Osteoblast (primary cell): ENCODE measurements at places on chromosomes 5 and 9. TPM values are rescaled to one million over a fixed set of nuclear protein-coding genes. Genes with fewer than 3 reads are reported as not detected.

GRCh38 chr5:118558871-118559270, 429.5 kb downstream of the DTWD2 start:
- DNase-seq, result peak; percentile 63
- H3K36me3 ChIP-seq, result no peaks in the 10 kb centered on the region

GRCh38 chr9:34510497-34511468, 12.0 kb downstream of the ENHO start:
- peaks cover 13% of the 10 kb centered on the region for H3K27me3 ChIP-seq
- no peaks in the 10 kb centered on the region for H3K36me3 ChIP-seq
- H3K27ac ChIP-seq, result no peak overlapping the region
- no peak overlapping the region for H3K4me3 ChIP-seq
- peaks cover 4% of the 10 kb centered on the region for H3K4me1 ChIP-seq

GRCh38 chr5:87004101-87004500, 263.6 kb upstream of the RASA1 start:
- no peak overlapping the region for H3K4me3 ChIP-seq
- no peaks in the 10 kb centered on the region for H3K36me3 ChIP-seq
- no peaks in the 10 kb centered on the region for H3K4me1 ChIP-seq
- H3K27ac ChIP-seq, result no peak overlapping the region

- H3K27me3 ChIP-seq, result no peaks in the 10 kb centered on the region
- no peak for DNase-seq
- H3K27ac ChIP-seq, result no peak overlapping the region
- no peak overlapping the region for H3K4me3 ChIP-seq
- no peaks in the 10 kb centered on the region for H3K36me3 ChIP-seq
Measured at GRCh38 chr9:6109571-6109970, 94.1 kb upstream of the RANBP6 start.

- DNase-seq, result no peak
- H3K4me3 ChIP-seq, result no peak overlapping the region
- H3K27ac ChIP-seq, result no peak overlapping the region
- H3K4me1 ChIP-seq, result peaks cover 9% of the 10 kb centered on the region
Measured at GRCh38 chr9:82404196-82404870, 415.8 kb downstream of the SPATA31D1 start.

GRCh38 chr5:2847608-2848007, 96.1 kb upstream of the IRX2 start:
- no peaks in the 10 kb centered on the region for H3K27me3 ChIP-seq
- no peak for DNase-seq
- H3K4me3 ChIP-seq, result no peak overlapping the region
- H3K4me1 ChIP-seq, result no peaks in the 10 kb centered on the region

GRCh38 chr5:43037636-43038495, 2.3 kb downstream of the ANXA2R start:
- H3K27ac ChIP-seq, result peak overlapping the region; percentile 24
- H3K4me3 ChIP-seq, result peak overlapping the region; percentile 55
- peaks cover 8% of the 10 kb centered on the region for H3K4me1 ChIP-seq
- no peaks in the 10 kb centered on the region for H3K27me3 ChIP-seq
- no peaks in the 10 kb centered on the region for H3K36me3 ChIP-seq
- DNase-seq, result peak; percentile 67

DNA sequence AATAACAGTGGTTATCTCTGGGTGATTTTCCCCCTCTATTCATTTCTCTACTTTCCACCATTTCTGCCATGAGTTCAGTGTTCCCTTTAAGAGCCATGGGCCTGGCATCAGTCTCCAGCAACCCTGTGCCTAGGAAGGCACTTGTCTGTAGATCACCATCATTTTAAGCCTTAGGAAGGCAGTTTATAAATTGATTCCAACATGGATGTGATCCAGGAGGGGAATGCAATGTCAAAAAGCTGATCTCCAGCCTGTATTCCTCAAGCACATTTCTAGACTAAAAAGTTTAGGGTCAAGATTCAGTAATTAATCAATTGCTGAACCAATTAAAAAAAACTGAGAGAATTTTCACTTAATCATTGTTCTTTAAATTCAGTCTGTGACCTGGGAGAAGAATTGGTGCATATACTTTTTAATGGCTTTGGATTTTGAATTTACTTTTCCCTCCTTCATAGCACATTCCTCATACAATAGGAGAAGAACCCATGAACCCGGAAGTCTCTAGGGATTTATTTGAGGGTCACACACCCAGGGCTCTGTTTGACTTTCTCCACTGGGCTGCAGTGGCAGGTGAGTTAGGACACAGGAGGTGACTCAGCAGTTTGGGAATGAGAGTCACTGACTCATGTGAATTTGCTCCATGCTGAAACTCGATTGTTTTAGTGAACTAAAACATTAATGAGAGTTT, 6.1 kb upstream of the ERMP1 start:
- peak; percentile 83 for DNase-seq
- no peak overlapping the region for H3K4me3 ChIP-seq
- H3K27me3 ChIP-seq, result peaks cover 22% of the 10 kb centered on the region
- H3K4me1 ChIP-seq, result peaks cover 16% of the 10 kb centered on the region
- H3K36me3 ChIP-seq, result no peaks in the 10 kb centered on the region
- H3K27ac ChIP-seq, result no peak overlapping the region

DNA sequence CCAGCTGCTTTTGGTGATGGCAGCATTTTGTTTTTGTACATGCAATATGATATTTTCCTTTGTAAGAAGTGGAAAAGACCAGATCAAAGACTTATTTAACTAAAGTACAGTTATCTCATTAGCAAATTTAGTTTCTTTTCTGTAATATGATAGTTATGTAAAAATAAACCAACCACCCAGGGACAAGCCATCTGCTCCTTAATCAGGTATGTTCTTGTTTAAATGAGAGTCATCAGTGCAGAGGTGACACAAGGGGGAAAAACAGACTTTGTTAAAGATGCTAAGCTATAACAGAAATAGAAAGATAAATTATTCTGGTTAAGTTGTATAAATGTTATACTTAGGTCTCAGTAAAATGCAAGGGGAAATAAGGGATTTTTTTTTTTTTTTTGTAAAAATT, 805.7 kb upstream of the SEMA6A start:
- no peak overlapping the region for H3K4me3 ChIP-seq
- H3K27ac ChIP-seq, result no peak overlapping the region
- no peak for DNase-seq
- no peaks in the 10 kb centered on the region for H3K36me3 ChIP-seq
- H3K27me3 ChIP-seq, result no peaks in the 10 kb centered on the region

- DNase-seq, result peak; percentile 87
- no peak overlapping the region for H3K27ac ChIP-seq
- H3K27me3 ChIP-seq, result peaks cover 12% of the 10 kb centered on the region
- H3K36me3 ChIP-seq, result no peaks in the 10 kb centered on the region
Measured at GRCh38 chr9:96169484-96169883, 132.5 kb downstream of the HSD17B3 start.

SLC6A3 gene
- total RNA-seq, result not detected in 2 replicates

C1QTNF3 gene
- total RNA-seq, result 2.2 and 2.4 TPM in 2 replicates

CTXN3 gene
- total RNA-seq, result not detected in 2 replicates

ADAM19 gene
- total RNA-seq, result 12.1 and 14.5 TPM in 2 replicates

DOCK2 gene
- 2.7 and 6.2 TPM in 2 replicates for total RNA-seq

INSL4 gene
- not detected in 2 replicates for total RNA-seq

SPINK5 gene
- not detected in 2 replicates for total RNA-seq

CYLC2 gene
- not detected in 2 replicates for total RNA-seq

NMUR2 gene
- total RNA-seq, result not detected in 2 replicates
